IPS DF 6.9 (cell line): ENCODE measurements at places on chromosomes 1 and 21.

DNA sequence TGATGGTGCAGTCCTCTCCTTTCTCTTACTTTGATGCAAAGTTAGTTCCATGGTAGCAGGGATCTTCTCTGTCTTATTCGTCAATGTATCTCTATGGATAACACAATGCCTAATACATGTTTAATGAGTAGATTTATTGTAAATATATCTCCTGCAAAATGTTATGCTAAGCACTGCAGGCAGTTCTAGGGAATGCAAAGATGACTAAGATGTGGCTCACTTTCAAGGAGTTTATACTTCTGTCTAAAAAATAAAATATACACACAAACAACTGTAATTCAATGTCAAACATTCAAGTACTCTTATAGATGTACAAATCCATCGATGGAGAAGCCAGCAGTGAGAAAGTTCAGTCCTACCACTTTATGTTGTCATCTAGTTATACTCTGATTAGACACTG, 194.3 kb downstream of the KCTD3 start:
- H3K36me3 ChIP-seq = no peaks in the 10 kb centered on the region
- DNase-seq = no peak
- no peak overlapping the region for H3K4me3 ChIP-seq
- H3K4me1 ChIP-seq = no peaks in the 10 kb centered on the region
- no peaks in the 10 kb centered on the region for H3K27me3 ChIP-seq

GRCh38 chr1:225713281-225713680, 60.4 kb upstream of the ENAH start:
- DNase-seq = no peak
- H3K4me1 ChIP-seq = no peaks in the 10 kb centered on the region
- H3K27ac ChIP-seq = no peak overlapping the region
- H3K27me3 ChIP-seq = no peaks in the 10 kb centered on the region
- no peak overlapping the region for H3K4me3 ChIP-seq
- no peaks in the 10 kb centered on the region for H3K36me3 ChIP-seq

DNA sequence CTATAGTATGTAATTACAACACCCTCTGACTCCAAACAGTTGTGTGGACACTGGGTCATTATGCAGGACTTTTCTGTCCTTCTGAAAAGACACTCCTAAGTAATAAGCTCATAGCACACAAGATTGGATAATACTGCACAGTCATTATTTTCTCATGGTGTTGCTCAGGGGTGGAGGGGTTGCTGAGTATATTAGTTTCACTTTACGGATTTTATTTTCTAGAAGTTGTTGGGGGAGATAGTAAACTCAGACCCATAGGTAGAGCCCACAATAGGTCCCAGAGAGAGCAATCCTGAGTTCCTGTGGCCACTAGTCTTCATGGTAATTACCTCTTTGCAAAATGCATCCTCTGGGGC, 53.4 kb downstream of the DUSP10 start:
- no peaks in the 10 kb centered on the region for H3K4me1 ChIP-seq
- no peak overlapping the region for H3K4me3 ChIP-seq
- no peaks in the 10 kb centered on the region for H3K36me3 ChIP-seq
- no peak for DNase-seq
- no peak overlapping the region for H3K27ac ChIP-seq

DNA sequence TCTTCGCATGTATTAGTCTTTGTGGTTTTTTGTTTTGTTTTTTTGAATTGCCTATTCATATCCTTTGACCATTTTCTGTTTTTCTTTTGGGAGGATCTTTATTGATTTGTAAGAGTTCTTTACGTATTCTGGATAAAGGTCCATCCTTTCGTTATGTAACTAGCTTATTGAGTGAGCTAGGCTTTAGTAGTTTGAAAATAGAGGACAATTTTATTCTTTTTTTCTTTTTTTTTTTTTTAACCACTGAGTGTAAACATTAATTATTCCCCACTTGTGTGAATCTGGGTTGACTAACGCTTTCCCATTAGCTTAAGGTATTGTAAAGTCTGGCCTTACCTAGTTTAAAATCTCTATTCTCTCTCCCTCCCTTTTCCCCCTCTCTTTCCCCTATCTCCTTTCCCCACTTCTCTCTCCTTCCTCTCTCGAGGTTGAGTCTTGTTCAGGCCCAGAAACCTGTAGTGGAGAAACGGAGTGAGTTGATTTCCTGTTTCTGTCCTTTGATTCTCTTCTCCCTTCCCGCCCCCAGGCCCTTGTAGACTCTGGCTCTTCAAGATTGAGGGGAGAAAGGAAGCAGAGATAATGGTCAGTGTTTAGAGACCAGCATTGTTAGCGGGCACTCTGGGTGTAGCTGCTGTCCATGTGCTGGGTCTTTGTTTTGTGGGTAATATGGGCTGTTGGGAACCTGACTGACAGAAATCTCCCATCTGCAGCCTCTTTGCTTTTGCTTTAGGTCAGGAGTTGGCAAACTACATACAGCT, 1.5 kb downstream of the MORC3 start:
- no peaks in the 10 kb centered on the region for H3K36me3 ChIP-seq
- H3K27me3 ChIP-seq = no peaks in the 10 kb centered on the region
- peak overlapping the region; percentile 65; the same call in 1 of the 2 replicates for H3K4me3 ChIP-seq
- no peak for DNase-seq
- 0 out of 2 replicates have a peak, but pooled peaks cover 1% of the 10 kb centered on the region for H3K4me1 ChIP-seq
- no peak overlapping the region for H3K27ac ChIP-seq

GRCh38 chr1:51488372-51489050, 30.6 kb downstream of the EPS15 start:
- DNase-seq = no peak
- no peaks in the 10 kb centered on the region for H3K36me3 ChIP-seq
- H3K27ac ChIP-seq = no peak overlapping the region
- no peak overlapping the region for H3K4me3 ChIP-seq

DNA sequence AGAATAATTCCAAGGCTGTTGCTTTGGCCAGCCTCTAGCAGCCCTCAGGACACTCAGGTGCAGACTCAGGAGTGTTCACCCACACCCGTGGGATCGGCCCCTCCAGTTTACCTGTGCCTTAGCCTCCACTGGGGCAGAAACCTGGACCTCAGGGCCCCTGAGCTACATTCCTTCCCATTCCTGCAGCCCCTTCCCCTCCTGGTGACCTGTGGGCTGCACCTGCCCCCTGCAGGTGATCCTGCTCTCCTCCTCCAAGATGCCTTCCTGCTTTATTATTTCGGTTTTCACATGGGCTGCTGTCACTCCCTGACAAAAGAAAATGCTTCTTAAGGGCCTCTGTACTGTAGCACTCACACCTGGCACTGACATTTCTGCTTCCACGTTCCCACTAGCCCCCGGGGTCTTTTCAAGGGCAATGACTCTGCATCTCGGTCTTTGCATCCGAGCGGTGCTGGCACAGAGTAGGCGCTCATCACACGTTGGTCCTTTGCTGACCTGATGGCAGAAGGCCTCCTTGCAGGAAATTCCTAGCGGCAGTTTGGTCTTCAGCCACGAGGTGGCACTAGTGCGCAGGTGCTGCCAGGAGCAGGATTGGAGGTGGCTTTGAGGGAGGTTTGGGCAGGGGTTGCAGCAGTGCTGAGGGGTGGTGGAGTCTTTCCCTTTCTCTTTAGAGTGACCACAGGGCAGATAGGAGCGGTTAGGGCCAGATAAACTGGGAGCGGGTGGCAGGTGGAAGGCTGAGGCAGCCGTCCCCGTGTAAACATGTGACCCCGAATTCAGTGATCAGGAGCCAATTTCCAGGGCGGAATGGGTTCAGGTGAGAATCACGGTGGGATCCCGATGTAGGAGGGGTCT, 25.3 kb upstream of the ETV3 start:
- peaks cover 9% of the 10 kb centered on the region for H3K4me1 ChIP-seq
- H3K4me3 ChIP-seq = no peak overlapping the region
- H3K27me3 ChIP-seq = no peaks in the 10 kb centered on the region
- peak; percentile 90 for DNase-seq

DNA sequence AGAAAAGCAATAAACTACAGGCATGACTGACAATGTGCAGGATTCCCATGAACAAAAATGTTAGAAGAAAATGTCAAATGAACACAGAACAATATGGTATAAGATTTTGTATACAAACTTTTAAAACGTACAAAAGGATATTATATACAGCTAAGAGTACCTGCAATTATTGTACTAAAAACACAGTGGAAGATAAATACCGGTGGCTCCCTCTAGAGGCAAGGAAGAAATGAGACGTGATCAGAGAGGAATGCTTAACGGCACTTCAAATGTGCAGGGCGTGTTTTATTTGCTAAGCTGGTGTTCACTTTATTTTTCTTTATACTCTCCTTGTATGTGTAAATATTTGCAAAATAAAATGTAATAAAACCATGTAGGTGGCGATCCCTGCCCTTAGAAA, 191.8 kb upstream of the SAMSN1 start:
- H3K27me3 ChIP-seq = no peaks in the 10 kb centered on the region
- no peak for DNase-seq
- no peak overlapping the region for H3K27ac ChIP-seq
- H3K4me1 ChIP-seq = no peaks in the 10 kb centered on the region

GRCh38 chr1:220195701-220196100, 76.6 kb downstream of the RAB3GAP2 start:
- H3K27me3 ChIP-seq = no peaks in the 10 kb centered on the region
- H3K4me3 ChIP-seq = no peak overlapping the region
- no peak overlapping the region for H3K27ac ChIP-seq
- H3K36me3 ChIP-seq = peaks cover 3% of the 10 kb centered on the region; the same call in 1 of the 2 replicates
- DNase-seq = no peak

GRCh38 chr1:223256034-223256433, 107.9 kb downstream of the SUSD4 start:
- no peaks in the 10 kb centered on the region for H3K27me3 ChIP-seq
- H3K4me1 ChIP-seq = peaks cover 3% of the 10 kb centered on the region
- no peak for DNase-seq
- no peak overlapping the region for H3K27ac ChIP-seq
- H3K4me3 ChIP-seq = no peak overlapping the region
- H3K36me3 ChIP-seq = no peaks in the 10 kb centered on the region

DNA sequence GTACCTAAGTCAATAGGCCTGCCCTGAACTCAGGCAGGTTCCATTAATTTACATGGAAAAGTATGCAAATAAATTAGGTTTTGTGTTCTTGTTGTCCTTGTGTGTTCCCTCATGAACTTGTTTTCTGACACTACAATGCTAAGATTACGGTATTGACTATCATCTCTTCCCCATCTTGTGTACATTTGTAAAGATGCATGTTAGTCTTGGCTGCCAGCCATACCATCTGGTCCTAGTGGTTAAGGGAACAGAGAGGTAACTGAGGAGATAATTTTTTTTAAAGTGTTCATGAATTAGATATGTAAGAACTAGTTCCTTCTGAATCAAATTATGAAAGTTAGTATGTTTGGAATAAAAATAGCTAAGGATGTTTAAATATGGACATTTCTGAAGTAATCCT, 167.6 kb upstream of the ADAMTS5 start:
- no peak for DNase-seq
- H3K27me3 ChIP-seq = no peaks in the 10 kb centered on the region
- H3K27ac ChIP-seq = no peak overlapping the region
- no peak overlapping the region for H3K4me3 ChIP-seq
- H3K4me1 ChIP-seq = no peaks in the 10 kb centered on the region
- no peaks in the 10 kb centered on the region for H3K36me3 ChIP-seq

GRCh38 chr1:86419277-86419903, 4.6 kb upstream of the CLCA2 start:
- DNase-seq = peak; percentile 25
- H3K4me3 ChIP-seq = no peak overlapping the region
- no peaks in the 10 kb centered on the region for H3K27me3 ChIP-seq
- H3K4me1 ChIP-seq = no peaks in the 10 kb centered on the region
- H3K27ac ChIP-seq = no peak overlapping the region
- H3K36me3 ChIP-seq = no peaks in the 10 kb centered on the region

- H3K4me1 ChIP-seq = no peaks in the 10 kb centered on the region
- no peak overlapping the region for H3K4me3 ChIP-seq
- H3K36me3 ChIP-seq = no peaks in the 10 kb centered on the region
- H3K27ac ChIP-seq = no peak overlapping the region
- H3K27me3 ChIP-seq = no peaks in the 10 kb centered on the region
- DNase-seq = no peak
Measured at GRCh38 chr1:225437710-225438437, 10.0 kb upstream of the LBR start.

- H3K27ac ChIP-seq = no peak overlapping the region
- H3K27me3 ChIP-seq = no peaks in the 10 kb centered on the region
- no peak overlapping the region for H3K4me3 ChIP-seq
- DNase-seq = no peak
- H3K4me1 ChIP-seq = peaks cover 29% of the 10 kb centered on the region
Measured at GRCh38 chr1:156076609-156077429, 5.4 kb downstream of the MEX3A start.

DNA sequence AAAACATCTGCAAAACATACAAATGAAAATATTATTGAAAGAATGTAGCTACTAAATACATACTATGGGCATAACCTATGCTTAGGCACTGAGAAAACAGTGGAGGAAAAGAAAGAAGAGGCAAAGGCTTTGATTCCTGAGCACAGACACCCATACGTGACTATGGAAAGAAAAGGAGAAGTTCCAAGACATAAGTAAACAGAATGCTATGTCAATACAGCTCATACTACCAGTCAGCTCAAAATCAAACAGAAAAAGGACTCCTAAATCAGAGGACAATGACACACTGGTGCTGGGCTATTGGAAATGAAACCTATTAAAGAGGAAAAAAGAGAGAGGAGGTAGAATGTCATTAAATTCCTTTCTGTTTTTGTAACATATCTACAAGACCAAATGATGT, 225.4 kb downstream of the SMYD3 start:
- DNase-seq = no peak
- H3K27ac ChIP-seq = no peak overlapping the region
- H3K4me3 ChIP-seq = no peak overlapping the region
- H3K36me3 ChIP-seq = no peaks in the 10 kb centered on the region
- no peaks in the 10 kb centered on the region for H3K4me1 ChIP-seq
- no peaks in the 10 kb centered on the region for H3K27me3 ChIP-seq

- H3K27me3 ChIP-seq = no peaks in the 10 kb centered on the region
- H3K4me1 ChIP-seq = peaks cover 14% of the 10 kb centered on the region
- no peaks in the 10 kb centered on the region; the same call in 1 of the 2 replicates for H3K36me3 ChIP-seq
- no peak overlapping the region for H3K27ac ChIP-seq
- no peak for DNase-seq
- peak overlapping the region; percentile 55; the same call in 1 of the 2 replicates for H3K4me3 ChIP-seq
Measured at GRCh38 chr1:1347663-1348419, 1.4 kb downstream of the DVL1 start.

DNA sequence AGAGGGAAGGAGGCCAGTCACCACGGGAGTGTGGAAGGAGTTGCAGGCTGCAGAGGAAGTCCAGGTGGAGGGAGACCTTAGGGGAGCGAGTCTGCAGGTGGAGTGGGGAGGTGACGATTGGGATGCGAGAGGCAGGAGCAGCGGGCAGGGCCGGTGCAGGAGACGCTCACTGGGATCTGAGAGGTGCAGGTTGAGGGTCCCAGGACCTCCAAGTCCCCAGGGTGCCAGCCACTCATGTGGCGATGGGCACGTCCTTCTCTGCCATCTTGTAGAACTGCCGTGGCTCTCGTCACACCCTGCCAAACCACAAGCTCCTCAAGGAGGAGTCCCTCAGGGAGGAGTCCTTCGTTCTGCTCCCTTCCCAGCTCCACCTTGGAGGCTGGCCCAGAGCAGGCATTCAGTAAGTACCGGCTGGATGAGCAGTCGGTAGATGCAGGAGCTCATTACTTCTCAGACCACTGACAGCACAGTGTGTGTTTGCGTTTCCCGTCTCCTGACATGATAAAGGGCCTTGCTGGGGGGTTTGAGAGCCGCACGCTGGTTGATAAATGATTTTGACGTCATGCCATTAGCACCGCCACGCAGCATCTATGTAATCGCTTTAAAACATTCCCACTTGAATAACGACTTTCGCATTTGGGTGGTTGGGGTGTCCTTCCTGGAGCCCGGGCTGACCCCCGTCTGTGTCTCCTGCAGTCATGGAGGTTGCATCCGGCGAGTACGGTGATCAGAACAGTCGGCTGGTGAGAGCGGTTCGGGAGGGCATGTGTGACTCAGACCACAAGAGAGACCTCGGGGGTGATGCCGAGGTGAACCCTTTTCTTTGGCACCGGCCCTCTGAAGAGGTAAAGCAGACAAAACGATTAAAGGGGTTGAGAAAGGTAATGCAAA, 27.8 kb downstream of the TFF3 start:
- DNase-seq = no peak
- H3K4me3 ChIP-seq = no peak overlapping the region
- no peak overlapping the region for H3K27ac ChIP-seq
- no peaks in the 10 kb centered on the region for H3K36me3 ChIP-seq
- H3K27me3 ChIP-seq = no peaks in the 10 kb centered on the region
